ENCODE measurements at places on chromosomes 2 and 18.
A peak's percentile ranks its signal among the peaks of the same experiment; 100 is the strongest.

DNA sequence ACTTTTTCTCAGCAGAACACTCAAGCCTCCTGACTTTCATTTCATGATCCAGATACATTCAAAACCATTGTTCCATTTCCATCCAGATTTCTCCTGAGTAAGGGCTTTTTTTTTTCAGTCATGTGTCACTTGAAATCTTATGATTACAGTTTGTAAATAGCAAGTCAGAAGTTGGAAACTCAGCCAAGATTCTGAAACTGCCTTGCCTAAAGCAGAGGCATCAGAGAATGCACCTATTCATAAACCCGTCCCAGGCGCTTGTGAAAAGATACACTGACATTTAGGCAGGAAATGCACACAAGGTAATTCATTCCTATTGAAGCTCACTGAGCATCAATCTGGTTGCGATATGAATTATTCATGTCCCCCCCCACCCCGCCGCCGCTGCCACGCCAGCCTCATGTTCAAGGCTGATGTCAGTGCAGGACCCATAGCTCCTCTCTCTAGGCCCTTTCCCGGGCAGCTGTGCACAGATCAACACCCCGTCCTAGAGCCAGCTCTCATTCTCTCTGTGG is 30.4 kb upstream of the MGAT4A start:
- peak; percentile 35 for DNase-seq

DNA sequence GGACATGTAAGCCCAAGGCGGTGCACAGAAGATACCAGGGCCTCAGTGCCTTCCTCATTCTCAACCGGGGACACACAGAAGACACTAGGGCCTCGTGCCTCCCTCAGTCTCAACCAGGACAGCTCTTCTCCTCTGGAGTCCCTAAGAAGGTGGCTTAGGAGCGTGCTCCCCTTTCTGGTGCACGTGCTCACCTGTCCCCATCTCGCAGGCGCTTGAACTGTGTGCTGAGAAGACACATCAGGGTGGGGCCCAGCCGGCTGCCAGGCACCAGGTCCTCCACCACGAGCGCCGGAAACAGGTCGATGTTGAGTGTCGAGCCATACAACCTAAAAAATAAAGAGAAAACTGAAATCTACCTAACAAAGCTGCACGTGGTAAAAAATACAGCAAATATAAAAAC is 99.9 kb downstream of the PXDN start:
- no peak for DNase-seq

DNA sequence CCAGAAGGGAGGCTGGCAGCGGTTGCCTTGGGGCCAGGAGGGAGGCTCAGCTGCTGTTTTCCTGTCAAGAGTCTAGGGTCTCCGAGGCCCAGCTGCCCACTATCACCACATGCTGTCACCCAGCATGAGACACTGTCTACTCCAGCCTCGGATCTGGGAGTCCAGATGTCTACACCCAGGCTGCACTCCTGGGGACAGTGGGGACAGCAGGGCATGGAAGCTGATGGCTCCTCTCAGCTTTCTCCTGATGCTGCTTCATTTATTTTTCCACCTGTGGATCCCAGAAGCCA is 134.0 kb downstream of the PTGR3 start:
- DNase-seq = no peak

GRCh38 chr2:237202288-237203030 is 116.8 kb downstream of the COPS8 start:
- no peak for DNase-seq

- no peak for DNase-seq
Measured at GRCh38 chr18:43883886-43884285, 606.6 kb upstream of the SYT4 start.
